ENCODE measurements at places on chromosomes 1 and 21.
A peak's percentile ranks its signal among the peaks of the same experiment; 100 is the strongest.

DNA sequence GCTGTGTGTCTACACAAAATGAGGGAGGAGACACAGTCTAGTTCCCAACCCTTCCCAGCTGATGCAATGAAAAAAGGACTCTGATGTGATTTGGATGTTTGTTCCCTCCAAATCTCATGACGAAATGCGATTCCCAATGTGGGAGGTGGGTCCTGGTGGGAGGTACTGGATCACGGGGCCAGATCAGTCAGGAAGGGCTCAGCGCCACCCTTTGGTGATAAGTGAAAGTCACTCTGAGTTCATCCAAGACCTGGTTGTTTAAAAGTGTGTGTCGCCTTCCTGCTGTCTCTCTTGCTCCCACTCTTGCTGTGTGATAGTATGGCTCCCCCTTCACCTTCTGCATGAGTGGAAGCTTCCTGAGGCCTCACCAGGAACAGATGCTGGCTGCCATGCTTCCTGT, 63.2 kb downstream of the GNG4 start:
- no peak for DNase-seq

DNA sequence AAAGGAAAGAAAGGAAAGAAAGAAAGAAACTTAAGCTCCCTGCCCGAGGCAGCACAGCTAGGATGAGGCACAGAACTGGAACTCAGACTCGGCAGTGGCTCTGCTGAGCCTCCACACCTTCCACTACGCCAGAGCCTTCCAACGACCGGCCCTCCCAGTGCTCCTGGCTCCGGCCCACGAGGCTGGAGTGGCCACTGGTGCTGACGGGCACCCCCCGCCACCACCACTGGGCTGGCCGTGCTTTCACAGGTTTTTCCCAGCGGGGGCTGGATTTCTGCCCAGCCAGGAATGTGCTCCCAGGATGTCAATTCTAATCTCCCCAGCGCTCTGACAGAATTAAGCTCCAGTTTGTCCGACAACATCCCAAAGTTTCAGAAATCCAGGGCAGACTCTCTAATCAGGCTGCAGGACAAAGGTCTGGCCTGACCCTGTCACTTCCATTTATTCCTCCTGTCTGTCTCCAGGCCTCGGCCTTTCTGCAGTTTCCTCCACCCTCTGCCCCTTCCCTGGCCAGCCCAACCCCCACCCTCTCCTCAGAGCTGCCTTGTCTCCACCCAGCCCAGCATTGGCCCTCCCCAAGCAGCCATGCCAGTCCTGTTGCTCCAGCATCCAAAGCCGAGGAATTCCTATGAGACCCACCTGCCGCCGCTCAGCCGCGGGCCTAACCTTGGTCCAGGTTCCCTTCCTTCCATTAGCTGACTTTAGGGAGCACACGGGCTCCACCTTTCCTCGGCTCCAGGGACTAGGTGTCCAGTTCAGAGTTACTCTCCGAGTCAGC, 81.9 kb downstream of the CASZ1 start:
- no peak for DNase-seq

DNA sequence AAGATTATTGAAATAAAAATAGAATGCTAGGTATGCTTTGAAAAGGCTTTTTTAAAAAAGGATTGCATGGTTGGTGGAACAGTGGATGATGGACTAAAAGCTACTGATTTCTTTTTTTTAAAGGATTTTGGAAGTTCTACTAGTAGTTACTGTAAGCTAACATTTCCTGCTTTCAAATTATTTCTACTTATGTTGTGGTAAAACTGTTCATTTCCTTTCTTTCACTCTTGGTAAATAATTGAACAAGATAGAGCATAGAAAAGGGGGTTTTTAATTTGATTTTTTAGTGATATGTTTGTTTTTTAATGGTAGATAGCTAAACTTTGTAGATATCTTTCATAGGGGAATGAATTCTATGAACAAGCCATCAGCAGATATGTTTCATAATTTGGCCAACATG, 104.4 kb downstream of the OLFML2B start:
- DNase-seq: no peak

GRCh38 chr1:159247266-159247665, 42.6 kb downstream of the ACKR1 start:
- no peak for DNase-seq

DNA sequence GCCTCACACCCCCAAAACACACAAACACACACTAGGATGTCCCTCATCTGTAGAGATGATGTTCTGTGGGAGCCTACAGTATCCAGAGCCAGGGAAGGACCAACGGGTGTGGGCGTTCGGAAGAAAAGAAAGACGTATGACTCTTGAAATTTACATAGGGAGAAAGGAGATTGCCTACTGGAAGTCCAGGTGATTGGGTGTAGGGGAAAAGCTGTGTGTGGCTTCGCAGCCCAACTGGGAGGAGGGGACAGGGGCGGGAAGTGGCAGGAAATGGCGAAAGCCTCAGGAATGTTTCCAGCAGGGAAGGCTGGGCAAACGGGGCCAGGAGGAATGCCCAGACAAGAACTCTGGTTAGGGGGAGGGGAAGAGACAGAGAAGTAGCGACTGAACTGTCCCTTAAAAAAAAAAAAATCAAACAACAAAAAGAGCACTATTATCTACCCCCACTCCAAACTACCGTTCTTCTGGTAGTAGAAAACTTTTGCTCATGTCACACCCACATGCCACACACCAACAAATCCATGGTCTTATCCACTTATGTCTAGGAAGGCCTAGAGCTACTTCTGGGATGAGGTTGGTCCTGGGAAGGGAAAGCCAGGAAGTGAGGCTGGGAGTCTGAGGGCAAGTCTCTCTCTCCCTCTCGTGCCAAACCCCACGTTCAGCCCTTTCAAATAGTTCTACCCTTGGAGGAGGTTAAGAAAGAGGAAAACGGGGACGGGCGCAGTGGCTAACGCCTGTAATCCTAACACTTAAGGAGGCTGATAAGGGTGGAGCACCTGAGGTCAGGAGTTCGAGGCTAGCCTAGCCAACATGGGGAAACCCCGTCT, 1.8 kb upstream of the CKS1B start:
- DNase-seq: peak; percentile 41

GRCh38 chr1:221994274-221994698, 252.4 kb upstream of the DUSP10 start:
- DNase-seq: no peak

- no peak for DNase-seq
Observed at GRCh38 chr1:233689748-233690254, 75.9 kb downstream of the KCNK1 start.

- DNase-seq: no peak
Observed at GRCh38 chr1:232509570-232509969, 120.4 kb downstream of the SIPA1L2 start.

DNA sequence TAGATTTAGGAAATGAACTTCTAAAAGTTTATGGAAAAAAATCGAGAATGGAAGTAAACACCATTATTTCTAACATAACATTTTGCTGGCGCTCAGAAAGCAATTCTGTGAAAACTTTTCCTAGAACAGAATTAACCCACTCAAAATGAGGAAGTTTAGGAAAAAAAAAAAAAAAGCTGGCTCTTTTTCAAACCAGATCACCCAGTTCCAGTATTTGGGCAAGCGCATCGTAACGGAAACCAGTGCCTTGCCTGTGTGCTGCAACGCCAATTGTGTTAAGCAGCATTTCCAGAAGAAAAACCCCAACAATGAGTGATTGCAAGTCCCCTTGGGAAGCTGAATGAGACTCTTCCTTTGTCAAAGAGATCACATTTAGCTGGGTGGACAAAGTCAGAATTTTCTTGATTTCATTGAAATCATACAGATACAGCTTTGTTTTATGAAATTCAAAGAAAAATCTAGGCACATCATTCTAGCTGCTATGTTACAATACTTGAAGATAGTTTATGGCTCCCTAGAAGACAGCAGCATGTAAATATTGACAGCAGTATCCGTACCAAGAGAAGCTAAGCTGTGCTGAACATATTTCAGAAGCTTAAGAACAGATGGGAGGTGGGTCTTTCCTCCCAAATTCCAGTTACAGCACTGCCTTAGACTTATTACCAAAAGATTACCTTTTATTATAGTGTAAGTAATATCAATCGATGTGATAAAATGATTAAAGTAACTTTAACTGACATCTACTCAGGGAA, 113.4 kb downstream of the ERG start:
- DNase-seq: peak; percentile 24

- no peak for DNase-seq
Observed at GRCh38 chr1:18470671-18471355, 9.9 kb upstream of the KLHDC7A start.

DNA sequence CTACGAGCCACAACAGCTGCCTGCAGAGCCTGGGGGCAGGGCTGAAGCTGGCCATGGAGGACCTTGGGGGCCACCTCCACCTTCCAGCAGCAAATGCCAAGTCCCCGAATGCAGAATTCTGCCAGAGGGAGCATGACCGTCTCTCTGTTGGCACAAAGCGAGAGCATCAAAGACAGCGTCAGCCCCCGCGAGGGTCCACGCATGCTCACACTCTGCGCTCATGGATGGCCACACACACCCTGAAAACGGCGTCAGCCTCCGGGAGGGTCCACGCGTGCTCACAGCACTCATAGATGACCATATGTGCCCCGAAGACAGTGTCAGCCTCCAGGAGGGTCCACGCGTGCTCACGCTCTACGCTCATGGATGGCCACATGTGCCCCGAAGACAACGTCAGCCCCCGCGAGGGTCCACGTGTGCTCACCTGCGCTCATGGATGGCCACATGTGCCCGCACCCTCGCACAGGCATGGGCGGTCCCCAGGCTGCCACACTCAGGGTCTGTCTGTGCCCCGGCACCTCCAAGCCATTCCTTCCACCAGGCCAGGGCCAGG, 46.5 kb downstream of the MORN1 start:
- no peak for DNase-seq

DNA sequence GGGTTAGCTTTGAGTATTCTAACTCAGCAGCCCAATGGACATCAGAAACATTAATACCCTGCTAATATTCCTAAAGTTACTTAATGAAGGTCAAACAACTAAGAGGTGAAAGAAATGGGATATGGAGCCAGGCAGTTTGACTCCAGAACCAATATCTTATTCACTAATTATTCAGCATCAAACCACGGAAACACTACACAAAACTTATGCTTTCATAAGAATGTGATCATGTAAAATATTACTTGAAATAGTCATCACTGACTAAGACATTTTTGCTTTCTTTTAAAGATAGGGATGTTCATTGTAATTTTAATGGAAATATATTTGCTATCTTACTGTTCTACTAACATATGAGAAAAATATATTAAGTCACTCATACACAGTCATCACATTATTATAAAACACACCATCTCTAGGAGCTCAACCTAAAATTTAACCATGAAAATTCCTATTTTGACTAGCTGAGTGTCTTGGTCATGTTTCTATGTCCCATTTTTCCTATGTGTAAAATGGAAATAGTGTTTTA, 240.9 kb downstream of the KCTD3 start:
- DNase-seq: no peak

DNA sequence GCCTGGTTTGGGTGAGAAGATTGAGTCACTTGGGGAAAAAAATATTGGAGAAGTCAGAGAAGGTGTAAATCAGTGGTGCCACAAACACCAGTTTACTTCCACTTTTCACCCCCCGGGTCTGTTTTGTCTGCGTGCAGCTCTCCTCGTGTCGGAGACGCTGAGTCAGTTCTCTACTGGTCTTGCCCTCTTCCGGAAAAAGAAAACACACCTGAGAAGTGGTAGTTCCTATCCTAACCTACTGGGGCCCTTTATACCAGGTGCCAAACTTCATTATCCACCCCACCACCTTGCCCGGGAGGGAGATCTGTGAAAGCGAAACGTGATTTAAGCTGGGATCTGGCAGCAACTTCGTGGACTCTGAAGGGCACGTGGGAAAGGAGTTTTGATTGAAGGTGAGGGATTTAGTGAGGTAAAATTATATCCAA, 855 bp upstream of the IVNS1ABP start:
- peak; percentile 55 for DNase-seq

GRCh38 chr1:24875257-24875656, 54.8 kb downstream of the RUNX3 start:
- DNase-seq: no peak

DNA sequence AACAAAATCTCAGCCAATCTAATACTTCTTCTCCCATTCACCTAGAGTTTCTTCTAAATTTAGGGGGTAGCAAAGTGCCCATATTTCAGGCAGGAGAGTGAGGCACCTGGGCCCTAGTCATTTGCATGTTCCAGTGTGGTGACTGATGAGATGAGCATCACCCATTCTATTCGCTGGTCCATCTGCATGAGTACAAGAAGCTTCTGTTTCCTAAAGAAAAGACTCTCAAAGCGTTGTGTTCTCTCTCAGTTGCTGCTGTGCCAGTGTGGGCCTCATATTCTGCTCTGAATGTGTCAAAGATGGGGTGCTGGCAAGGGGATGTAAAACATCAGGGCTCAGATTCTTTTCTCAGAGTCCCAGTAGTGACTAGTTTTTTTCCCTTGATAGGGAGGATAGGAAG, 16.1 kb upstream of the DPYD start:
- DNase-seq: peak; percentile 93

- DNase-seq: no peak
Observed at GRCh38 chr1:89681045-89681729, 48.3 kb downstream of the LRRC8C start.

- DNase-seq: no peak
Observed at GRCh38 chr1:111977378-111977777, 12.1 kb downstream of the KCND3 start.

DNA sequence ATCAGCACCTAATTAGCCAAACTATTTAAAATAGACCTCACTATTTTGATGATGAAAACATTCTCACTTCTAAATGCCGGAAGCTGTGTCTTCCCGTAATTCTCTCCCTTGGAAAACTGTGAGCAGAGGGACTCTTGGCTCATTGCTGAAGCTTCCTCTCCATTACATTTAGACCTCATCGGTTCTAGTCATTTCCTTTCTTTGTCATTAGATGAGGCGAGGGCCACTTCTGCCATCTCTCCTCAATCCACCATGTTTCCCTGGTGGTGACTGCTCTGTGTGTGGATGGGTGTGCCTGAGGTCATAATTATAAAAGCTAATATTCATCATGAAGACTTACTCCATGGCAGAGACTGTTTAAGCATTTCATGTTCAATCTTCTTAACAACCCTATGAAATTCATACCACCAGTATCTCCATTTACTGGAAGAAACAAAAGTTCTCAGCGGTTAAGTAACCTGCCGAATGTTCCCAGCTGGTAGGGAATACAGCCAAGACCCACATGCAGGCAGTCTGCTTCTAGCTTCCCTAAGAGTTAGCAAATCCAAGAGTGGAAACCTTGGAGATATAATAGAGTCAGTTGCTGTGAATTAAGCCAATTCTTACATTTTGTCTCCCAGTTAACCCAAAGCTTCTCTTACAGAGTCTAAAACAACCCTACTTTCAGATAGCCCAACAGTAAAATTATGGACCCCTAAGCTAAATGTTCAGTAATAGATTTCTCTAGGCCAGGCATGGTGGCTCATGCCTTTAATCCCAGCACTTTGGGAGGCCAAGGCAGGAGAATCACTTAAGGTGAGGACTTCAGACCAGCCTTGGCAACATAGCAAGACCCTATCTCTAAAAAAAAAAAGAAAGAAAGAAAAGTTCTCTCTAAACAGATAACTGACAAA, 156.2 kb downstream of the ZBTB18 start:
- no peak for DNase-seq

DNA sequence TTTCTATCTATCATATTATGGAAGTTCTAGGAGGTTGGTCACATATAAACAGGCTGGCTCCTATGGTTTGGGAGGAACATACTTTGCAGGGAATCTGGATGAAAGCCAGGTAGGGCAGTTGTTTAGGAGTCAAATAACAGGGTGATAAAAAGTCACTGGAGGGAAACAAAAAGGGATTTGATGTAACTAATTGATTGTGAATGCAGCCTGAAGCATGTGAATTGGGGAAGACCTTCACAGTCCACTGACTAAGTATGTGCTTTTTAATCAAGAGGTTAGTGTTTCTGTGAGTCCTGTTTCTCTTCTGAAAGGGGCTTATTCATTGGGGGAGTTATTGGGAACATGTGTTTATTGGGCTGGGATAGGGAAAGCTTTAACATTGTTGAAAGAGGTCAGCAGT, 41.3 kb downstream of the HMCN1 start:
- no peak for DNase-seq

- no peak for DNase-seq
Observed at GRCh38 chr1:233097546-233097945, 147.1 kb downstream of the NTPCR start.

Data from globus pallidus (tissue), 1 donor.